Neuronal stem cell (in vitro differentiated cells): ENCODE measurements at places on chromosomes 13 and 19.
A peak's percentile ranks its signal among the peaks of the same experiment; 100 is the strongest.

GRCh38 chr19:35615036-35615435, 2.5 kb downstream of the HAUS5 start:
- no peaks in the 10 kb centered on the region for H3K27me3 ChIP-seq
- no peak overlapping the region for H3K4me3 ChIP-seq
- no peak for DNase-seq
- no peak overlapping the region for H3K27ac ChIP-seq
- H3K4me1 ChIP-seq: peaks cover 2% of the 10 kb centered on the region
- peaks cover 54% of the 10 kb centered on the region for H3K36me3 ChIP-seq

DNA sequence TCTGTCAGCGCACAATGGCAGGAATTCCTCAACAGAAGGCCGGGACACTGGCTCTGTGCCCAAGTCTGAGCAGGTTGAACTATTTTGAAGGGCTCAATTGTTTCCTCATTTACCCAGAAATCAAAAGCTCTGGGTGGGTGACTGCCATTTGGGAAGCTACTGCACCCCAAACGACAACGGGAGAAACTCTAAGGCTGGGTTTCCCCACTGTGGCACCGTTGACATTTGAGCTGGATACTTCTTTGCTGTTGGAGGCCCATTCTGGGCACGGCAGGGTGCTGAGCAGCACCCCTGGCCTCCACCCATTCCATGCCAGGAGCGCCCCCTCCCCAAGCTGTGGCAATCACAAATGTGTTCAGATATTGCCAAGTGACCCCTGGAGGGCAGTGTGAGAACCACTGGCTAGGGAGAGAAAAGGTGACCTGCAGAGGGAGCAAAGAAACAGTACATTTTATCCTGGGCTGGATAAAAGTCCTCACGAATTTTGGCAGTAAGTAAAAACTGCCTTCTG, 62.5 kb downstream of the RFX2 start:
- DNase-seq: peak; percentile 42
- no peaks in the 10 kb centered on the region for H3K36me3 ChIP-seq
- H3K4me3 ChIP-seq: no peak overlapping the region

GRCh38 chr13:64755961-64756360, 2474.2 kb downstream of the PCDH9 start:
- H3K4me1 ChIP-seq: peaks cover 11% of the 10 kb centered on the region
- H3K36me3 ChIP-seq: no peaks in the 10 kb centered on the region
- H3K27me3 ChIP-seq: no peaks in the 10 kb centered on the region
- no peak overlapping the region for H3K4me3 ChIP-seq
- no peak for DNase-seq

DNA sequence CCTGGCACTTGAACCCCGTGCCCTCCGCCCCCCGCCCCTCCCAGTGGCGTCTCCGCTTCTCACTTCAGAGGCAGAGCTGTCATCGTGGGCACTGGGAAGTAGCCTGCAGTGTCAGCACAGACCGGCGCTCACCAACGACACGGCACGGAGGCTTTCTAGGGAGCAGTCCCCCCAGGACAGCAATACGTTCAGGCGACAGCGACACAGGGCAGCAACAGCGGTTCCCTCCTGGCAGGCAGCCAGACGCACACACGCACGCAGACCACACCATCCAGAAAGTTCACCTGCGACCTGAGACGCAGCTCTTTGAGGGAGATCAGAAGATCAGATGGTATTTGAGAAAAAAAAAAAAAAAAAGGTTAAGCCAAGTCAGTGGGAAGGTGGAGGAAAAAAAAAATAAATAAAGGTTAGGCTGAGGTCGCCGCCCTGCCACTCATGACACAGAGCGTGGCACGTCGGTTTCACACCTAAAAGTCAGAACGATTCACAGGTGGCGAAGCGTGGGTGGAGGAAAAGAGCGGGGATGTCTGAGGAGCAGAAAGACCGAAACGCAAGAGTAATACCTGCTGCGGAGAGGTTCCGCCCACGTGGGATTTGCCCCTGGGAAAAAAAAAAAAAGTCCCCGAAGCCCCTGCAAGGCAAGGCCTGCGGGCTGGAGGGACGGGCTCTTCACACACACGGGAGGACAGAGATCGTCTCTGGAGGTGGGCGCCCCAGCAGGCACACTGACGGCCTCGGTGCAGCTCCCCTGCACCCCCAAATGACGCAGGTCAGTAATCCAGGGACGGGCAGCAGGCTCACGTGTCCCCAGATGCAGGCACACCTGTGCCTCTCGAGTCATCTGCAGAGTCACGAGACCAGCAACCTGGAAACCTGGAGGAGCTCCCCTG, 94.5 kb downstream of the GNG7 start:
- H3K4me3 ChIP-seq: peak overlapping the region; percentile 40
- DNase-seq: no peak
- peaks cover 3% of the 10 kb centered on the region for H3K4me1 ChIP-seq
- peaks cover 22% of the 10 kb centered on the region for H3K27me3 ChIP-seq

- no peak for DNase-seq
- no peak overlapping the region for H3K4me3 ChIP-seq
- H3K27me3 ChIP-seq: peaks cover 7% of the 10 kb centered on the region
- no peaks in the 10 kb centered on the region for H3K4me1 ChIP-seq
- no peak overlapping the region for H3K27ac ChIP-seq
Measured at GRCh38 chr19:3067563-3067962, 5.3 kb upstream of the TLE5 start.

- no peak overlapping the region for H3K27ac ChIP-seq
- H3K36me3 ChIP-seq: peaks cover 60% of the 10 kb centered on the region
- no peak overlapping the region for H3K4me3 ChIP-seq
- H3K4me1 ChIP-seq: peaks cover 5% of the 10 kb centered on the region
- H3K27me3 ChIP-seq: no peaks in the 10 kb centered on the region
Measured at GRCh38 chr19:1370579-1371361, 12.9 kb upstream of the NDUFS7 start.

- no peak overlapping the region for H3K27ac ChIP-seq
- H3K27me3 ChIP-seq: no peaks in the 10 kb centered on the region
- H3K4me1 ChIP-seq: no peaks in the 10 kb centered on the region
- H3K36me3 ChIP-seq: no peaks in the 10 kb centered on the region
- DNase-seq: no peak
Measured at GRCh38 chr13:45167611-45168554, 33.0 kb downstream of the KCTD4 start.

DNA sequence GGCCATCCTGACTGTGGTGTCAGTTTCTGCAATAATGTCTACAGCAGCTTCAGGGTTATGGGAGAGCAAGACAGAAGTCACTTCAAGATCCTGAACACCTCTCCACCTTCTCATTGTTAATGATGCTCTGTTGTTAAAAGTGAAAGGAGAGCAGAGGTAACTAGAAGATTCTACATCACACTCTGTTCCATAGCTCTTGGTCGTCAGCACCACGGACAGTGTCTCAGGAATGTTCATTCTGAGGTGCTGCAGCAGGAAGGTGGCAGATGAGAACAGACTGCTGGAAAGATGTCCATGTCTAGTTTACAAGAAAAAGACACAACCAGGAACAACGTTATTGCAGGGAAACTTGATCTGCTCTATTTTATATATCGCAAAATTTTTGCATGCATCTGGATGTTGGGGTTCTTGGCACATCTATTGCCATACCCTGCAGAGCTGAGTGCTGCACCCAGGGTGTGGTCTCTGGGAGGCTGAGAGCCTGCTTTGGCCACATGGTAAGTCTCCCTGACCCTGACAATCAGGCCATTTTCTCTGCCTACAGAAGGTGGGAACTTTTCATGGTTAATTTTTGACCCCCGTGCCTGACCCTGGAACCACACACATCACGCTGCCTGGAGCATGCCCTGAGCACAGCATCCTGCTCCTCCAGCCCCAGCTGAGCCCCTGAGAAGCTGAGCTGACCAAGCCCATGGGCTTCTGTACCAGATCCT, 12.7 kb downstream of the CEACAM21 start:
- H3K36me3 ChIP-seq: no peaks in the 10 kb centered on the region
- H3K4me3 ChIP-seq: no peak overlapping the region
- no peak for DNase-seq
- H3K27ac ChIP-seq: no peak overlapping the region
- H3K27me3 ChIP-seq: no peaks in the 10 kb centered on the region
- H3K4me1 ChIP-seq: no peaks in the 10 kb centered on the region

GRCh38 chr19:51252306-51253079, 1.6 kb downstream of the SIGLECL1 start:
- no peak overlapping the region for H3K4me3 ChIP-seq
- no peaks in the 10 kb centered on the region for H3K4me1 ChIP-seq
- peaks cover 3% of the 10 kb centered on the region for H3K27me3 ChIP-seq
- no peaks in the 10 kb centered on the region for H3K36me3 ChIP-seq
- H3K27ac ChIP-seq: no peak overlapping the region
- DNase-seq: no peak

GRCh38 chr13:22050951-22051563, 380.2 kb downstream of the FGF9 start:
- no peaks in the 10 kb centered on the region for H3K27me3 ChIP-seq
- no peak overlapping the region for H3K27ac ChIP-seq
- H3K4me3 ChIP-seq: no peak overlapping the region
- H3K4me1 ChIP-seq: no peaks in the 10 kb centered on the region
- no peaks in the 10 kb centered on the region for H3K36me3 ChIP-seq
- DNase-seq: no peak

GRCh38 chr13:46894568-46894967, 2.3 kb downstream of the HTR2A start:
- H3K36me3 ChIP-seq: no peaks in the 10 kb centered on the region
- H3K27ac ChIP-seq: no peak overlapping the region
- no peaks in the 10 kb centered on the region for H3K27me3 ChIP-seq
- H3K4me1 ChIP-seq: peaks cover 16% of the 10 kb centered on the region

DNA sequence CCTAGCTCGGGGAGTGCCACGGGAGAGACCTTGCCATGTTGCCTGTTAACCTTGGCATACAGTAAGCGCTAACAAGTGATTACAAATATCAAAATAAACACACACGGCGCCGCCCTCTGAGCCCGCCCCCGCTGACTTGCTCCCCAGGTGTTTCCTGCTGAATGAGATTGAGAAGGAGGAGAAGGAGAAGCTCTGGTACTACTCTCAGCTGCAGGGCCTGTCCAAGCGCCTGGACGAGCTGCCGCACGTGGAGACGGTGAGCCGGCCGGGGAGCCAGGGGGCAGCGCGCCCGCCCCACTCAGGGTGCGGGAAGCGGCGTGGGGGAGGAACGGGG, 5.0 kb downstream of the APC2 start:
- DNase-seq: no peak
- H3K27me3 ChIP-seq: no peaks in the 10 kb centered on the region
- peaks cover 32% of the 10 kb centered on the region for H3K4me1 ChIP-seq
- no peak overlapping the region for H3K4me3 ChIP-seq

DNA sequence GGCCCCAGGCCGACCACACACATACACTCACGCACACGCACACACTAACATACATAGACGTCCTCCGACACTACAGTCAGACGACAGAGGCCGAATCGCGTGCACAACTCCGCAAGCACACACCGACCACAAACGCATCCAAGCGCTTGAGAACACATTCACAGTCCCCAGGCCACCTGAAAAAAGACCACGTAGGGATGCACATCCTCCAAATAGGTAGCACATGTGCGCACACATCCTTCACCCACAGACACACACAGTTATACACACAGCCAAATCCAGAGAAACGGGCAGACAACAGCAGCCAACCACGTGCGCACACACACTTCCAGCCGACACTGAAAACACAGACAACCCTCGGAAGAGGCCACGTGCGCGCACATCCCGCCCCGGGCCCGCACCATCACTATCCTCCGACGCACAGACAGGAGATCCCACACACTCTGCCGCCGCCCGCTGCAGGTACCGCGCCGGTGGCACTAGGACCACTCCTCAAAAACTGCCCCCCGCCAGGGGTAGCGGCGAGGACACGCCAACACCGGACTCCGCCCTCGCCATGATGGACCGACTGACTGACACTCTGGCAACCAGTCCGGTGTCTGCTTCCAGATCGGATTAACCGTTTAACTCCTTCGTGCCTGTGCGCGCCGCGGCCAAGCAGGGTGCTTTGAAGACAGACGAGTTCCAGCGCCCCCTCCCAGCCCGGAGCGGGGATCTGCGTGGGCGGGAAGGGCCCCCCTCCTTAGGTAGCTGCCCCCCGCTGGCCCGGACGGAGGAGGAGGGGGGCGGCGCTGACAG, 493 bp upstream of the PDE4A start:
- H3K27ac ChIP-seq: no peak overlapping the region
- peak; percentile 90 for DNase-seq
- H3K4me1 ChIP-seq: peaks cover 20% of the 10 kb centered on the region
- peaks cover 74% of the 10 kb centered on the region for H3K27me3 ChIP-seq
- H3K4me3 ChIP-seq: peak overlapping the region; percentile 78
- H3K36me3 ChIP-seq: no peaks in the 10 kb centered on the region

- DNase-seq: peak; percentile 64
- H3K4me1 ChIP-seq: no peaks in the 10 kb centered on the region
- H3K36me3 ChIP-seq: no peaks in the 10 kb centered on the region
- peak within 1 kb of the TSS; percentile 62 for H3K27ac ChIP-seq
Measured at GRCh38 chr13:24512197-24512907, at the start of gene PARP4. TSS of gene PARP4 (minus strand) at chr13:24512778. CDS start at chr13:24503776, 9,002 bp downstream.

DNA sequence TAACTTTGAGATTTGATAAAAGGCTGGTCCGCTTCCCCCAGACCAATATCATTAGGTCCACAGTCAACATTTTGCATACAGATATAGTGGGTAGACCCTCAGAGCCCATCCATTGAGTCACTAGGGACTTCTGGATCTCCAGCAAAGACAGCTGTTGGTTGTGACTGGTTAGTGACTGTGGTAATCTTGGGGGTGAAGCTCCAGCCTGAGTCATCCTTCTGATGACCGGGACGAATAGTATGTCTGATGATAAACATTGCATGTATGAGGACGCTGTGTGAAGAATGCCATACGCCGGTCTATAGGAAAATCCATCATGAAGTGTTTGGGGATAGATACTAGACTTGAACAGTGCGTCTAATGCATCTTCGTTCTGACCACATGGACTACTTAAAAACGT, 307.0 kb downstream of the UQCRFS1 start:
- no peak for DNase-seq
- no peak overlapping the region for H3K4me3 ChIP-seq
- no peaks in the 10 kb centered on the region for H3K4me1 ChIP-seq
- H3K27me3 ChIP-seq: no peaks in the 10 kb centered on the region
- H3K27ac ChIP-seq: no peak overlapping the region

- DNase-seq: no peak
- H3K27ac ChIP-seq: no peak overlapping the region
- no peaks in the 10 kb centered on the region for H3K27me3 ChIP-seq
- no peak overlapping the region for H3K4me3 ChIP-seq
Measured at GRCh38 chr13:113792236-113792770, 33.3 kb downstream of the TMEM255B start.

DNA sequence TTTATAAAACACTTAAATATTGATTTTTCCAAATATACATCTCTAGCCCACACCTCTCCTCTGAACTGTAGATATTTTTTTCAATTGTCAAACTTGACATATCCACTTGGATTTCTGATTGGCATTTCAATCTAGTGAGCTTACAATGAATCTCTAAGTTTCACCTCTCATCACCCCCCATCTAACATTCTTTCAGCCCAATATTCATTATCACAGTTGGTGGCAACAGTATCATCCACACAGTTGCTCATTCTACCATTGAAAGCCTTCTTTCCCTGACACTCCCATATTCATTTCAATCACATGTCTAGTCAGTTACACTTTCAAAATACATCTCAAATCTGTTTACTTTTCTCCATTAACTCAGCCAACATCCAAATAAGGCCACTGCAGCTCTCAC, 385.2 kb downstream of the PCDH20 start:
- H3K4me3 ChIP-seq: no peak overlapping the region
- no peak for DNase-seq
- H3K36me3 ChIP-seq: no peaks in the 10 kb centered on the region
- no peaks in the 10 kb centered on the region for H3K4me1 ChIP-seq
